Activated CD4-positive, CD25-positive, alpha-beta regulatory T cell treated with anti-CD3 and anti-CD28 coated beads, Interleukin-2, amount 50 U/mL, for 16 hours (primary cell): ENCODE measurements at places on chromosomes 6 and 20.

DNA sequence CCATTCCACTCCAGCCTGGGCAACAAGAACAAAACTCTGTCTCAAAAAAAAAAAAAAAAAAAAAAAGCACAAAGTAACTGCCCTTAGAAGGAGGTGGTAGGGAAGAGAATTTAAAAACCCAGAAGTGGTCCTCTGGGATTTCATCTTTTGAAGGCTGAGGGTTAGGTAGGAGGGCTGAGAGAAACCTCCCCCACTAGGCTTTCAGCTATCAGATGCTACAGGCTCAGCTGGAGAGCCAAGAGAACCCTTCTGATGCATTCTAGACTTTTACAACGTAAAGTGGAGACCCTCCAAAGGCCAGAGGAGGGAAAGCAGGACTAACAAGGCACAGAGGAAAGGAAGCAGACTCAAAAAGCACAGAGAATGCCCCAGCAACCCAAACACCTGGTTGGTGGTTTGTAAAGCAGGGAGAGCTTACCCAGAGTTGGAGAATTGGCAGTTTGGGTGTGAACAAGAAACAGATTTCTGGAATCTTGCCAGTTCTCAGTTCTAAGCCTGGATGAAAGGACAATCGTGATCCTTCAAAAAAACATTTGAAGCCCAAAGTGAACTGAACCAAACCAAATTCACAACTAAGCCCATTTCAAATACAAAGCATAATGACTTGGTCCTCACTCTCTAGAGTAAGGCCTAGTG, 23.2 kb upstream of the SPAG4 start:
- DNase-seq: no peak

GRCh38 chr6:112979830-112980229, 632.7 kb downstream of the RFPL4B start:
- no peak for DNase-seq

DNA sequence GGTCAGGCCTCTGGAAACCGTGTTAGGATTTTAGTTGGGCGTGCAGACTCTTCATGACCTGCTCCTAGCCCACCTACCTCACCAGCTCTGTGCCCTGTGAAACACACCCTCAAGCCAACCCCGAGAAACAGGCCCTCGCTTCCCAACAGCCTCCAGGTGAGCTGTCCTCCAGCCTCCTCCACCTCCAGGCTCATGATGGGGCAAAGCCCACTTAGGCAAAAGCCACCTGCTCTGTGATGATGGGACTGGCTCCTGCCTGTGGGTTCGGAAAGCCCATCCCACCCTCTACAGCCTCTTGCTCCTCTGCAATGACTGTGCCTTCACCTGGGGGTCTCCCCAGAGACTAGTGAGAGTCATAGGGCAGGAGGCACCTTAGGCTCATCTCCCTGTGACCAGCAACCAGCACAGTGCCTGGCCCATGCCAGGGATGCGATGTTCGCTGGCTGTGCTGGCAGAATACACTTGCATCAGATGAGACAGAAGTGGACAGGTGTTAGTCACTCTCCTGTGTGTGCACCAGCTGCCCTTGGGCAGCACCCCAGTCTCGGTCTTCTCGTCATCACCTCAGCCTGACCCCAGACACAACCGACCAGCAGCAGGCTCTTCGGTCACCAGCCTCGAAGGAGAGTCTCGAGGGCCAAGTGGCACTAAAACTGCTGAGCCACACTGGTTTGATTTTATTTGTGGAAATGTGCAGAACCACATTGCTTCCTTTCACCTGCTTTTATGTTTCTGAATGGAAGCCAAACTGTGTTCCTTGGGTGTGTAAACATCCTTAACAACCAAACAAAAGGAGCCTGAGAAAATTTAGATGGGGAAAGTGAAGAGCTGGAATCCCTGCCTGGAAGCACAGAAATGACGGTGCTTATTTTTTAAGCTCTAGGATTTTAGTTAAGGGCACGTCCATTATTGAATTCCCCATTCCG, 10.7 kb downstream of the PXDC1 start:
- no peak for DNase-seq

GRCh38 chr20:44724423-44725091, 9.4 kb downstream of the CCN5 start:
- no peak for DNase-seq

GRCh38 chr20:47191074-47191673, 165.3 kb downstream of the ZMYND8 start:
- DNase-seq: no peak

- no peak for DNase-seq
Measured at GRCh38 chr20:13158369-13158768, 62.7 kb upstream of the ISM1 start.

GRCh38 chr6:12590901-12591300, 125.7 kb upstream of the PHACTR1 start:
- DNase-seq: no peak

DNA sequence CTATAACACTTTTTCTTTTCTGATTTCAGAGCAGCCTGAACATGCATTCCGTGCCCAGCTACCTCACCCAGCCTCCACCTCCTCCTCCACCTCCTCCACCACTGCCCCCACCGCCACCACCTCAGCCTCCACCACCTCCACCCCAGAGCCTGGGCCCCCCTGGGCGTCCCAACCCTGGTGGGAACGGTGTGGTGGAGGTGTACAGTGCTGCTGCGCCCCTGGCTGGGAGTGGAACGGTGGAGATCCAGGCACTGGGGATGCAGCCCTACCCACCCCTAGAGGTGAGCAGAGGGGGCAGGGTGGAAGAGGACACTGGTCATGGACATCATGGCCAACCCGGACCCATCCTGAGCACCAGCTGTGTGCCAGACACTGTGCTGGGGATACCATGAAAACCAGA, 21.3 kb downstream of the ZNF341 start:
- DNase-seq: no peak

- no peak for DNase-seq
Measured at GRCh38 chr20:669573-669972, 6.0 kb downstream of the SCRT2 start.

- DNase-seq: no peak
Measured at GRCh38 chr20:6976106-6976900, 208.8 kb downstream of the BMP2 start.

DNA sequence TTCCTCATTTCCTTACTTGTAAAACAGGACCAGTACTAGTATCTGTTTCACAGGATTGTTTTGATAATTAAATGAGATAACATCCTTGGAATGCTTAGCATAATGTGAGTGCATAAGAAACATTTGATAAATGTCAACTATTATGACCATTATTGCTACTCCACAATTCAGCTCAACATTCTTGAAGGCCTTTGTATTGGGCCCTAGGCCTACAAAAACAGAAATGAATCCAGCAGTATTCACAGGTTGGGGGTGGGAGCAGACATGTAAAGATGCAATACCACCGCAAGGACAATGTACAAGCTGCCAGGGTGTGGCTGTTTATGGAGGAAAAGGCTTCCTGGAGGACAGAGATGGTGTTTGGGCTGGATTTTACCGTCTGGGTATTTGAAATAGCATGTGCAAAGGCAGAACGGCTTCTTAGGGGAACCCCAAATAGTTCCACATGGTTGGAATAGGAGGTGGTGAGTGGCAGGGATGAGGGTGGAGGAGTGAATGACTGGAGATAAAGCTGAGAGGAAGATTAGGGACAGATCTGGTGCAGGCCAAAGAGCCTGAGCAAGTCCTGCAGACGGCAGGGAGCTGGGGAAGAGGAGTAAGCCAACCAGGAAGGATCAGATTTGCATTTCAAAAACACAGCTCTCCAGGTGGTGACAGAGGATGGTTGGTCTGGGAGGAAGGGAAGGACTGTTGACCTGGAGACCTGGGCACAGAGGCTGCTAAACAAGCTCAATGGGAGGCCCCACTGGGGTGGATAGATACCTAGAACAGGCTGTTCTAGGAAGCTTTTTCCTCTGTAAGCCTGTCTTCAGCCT, 57.0 kb upstream of the EPB41L1 start:
- DNase-seq: no peak

DNA sequence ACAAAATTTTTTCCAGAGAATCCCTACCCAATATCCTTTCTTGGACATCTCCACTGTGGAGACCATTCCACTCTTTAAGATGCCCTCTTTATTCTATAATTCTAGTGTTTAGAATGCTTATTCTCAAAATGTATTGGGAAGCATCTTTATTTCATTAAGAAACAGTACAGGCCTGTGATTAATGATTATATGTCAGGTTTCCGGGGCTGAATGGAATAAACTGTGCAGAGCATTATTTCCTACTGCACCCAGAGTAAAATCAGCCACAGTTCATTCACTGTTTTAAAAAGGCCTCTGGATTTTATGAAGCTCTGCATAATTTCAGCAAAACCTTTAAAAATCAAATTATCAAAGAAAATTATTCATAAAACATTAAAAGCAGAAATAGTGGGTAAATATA, 42.6 kb downstream of the DSE start:
- DNase-seq: no peak

DNA sequence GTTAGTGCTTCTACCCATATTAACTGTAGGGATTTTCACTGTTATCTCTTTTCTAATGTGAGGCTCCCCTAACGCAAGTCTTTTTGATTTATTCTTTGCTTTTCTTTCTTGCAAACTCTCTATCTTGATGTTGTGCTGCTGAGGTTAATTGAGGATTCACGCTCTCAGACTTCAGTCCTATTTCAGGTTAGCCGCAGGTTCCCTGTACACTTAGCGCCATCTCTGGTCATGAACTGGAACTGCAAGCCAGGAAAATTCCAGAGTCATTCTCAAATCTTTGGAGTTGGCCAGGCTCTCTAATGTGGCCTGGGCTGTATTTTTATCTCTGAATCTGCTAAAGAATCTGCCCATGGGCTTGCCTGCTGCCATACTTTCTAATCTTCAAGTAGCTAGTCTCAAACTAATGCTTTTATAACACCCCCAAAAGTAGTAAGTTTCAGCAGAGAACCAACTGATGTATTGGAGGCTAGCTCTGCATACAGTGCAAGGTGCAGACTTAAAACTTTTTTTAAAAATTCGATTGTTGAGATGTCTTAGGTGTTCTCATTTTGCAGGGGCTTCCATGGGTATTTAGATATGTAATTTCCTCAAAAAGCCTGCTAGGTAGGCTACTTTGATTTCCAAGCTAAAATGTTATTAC, 91.1 kb upstream of the OPRM1 start:
- no peak for DNase-seq

- DNase-seq: no peak
Measured at GRCh38 chr20:50191544-50192363, 1.1 kb downstream of the CEBPB start.

DNA sequence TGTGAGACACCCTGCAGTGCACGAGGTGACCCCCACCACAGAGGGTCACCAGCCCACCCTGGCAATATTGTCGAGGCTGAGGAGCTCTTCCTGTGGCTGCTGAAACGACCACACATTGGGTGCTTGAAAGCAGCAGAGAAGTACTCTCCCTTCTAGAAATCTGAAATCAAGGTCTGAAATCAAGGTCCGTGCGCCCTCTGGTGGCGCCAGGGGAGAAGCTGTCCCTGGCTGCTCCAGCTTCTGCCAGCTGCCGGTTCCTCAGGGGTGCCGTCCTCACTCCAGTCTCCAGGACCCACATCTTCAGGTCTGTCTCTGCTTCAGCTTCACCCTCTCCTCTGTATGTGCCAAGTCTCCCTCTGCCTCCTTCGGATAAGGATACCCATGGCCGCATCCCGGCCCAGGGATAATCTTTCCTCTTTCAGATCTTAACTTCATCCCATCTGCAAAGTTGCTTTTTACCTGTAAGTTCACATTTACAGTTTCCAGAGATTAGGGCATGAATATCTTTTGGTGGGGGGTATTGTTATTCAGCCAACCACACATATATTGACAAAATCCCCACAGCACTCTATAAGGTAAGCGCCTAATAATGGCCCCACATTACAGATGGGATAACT, 108.3 kb upstream of the PHACTR3 start:
- peak; percentile 42 for DNase-seq

DNA sequence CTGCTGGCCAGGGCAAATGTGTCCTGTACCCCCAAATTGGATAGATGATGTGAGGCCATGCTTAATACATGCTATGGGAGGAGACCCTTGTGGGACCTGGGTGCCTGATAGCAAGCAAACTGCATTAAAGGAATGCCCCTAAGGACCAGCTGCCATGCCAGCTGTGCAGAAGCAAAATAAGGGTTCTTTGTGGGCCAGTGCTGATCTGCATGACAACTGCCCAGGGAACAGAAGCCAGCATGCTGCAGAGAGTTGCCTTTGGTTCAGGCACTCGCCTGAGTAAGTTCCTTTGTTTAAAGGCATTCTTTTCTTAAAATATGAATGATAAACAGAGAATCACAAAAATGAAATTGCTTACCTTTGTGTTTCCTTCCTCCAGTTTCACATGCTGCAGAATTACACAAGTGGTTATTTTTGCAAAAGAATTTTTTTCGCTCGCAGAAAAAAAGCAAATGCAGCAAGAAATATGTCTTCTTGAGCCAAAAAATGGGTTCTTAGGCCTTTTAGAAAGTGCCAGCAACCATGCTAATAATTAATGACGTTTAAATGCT, 6.9 kb upstream of the SYNDIG1 start:
- no peak for DNase-seq

- no peak for DNase-seq
Measured at GRCh38 chr6:55528624-55529023, 50.4 kb downstream of the HMGCLL1 start.

DNA sequence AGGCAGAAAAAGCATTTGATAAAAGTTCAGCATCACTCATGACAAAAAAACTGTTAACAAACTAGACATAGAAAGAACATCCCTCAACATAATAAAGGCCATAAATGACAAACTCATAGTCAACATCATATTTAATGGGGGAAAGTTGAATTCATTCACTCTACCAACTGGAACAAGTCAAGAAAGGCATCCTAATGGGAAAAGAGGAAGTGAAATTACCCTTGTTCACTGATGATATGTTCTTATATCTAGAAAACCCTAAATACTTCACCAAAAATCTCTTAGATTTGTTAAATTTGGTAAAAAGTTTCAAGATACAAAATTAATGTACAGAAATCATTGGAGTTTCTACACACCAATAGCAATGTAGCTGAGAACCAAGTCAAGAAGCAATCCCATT, 48.9 kb downstream of the GGTLC1 start:
- DNase-seq: no peak

- no peak for DNase-seq
Measured at GRCh38 chr6:8269872-8270454, 165.4 kb downstream of the SLC35B3 start.

- no peak for DNase-seq
Measured at GRCh38 chr6:51352506-51353029, 533.9 kb downstream of the TFAP2B start.

DNA sequence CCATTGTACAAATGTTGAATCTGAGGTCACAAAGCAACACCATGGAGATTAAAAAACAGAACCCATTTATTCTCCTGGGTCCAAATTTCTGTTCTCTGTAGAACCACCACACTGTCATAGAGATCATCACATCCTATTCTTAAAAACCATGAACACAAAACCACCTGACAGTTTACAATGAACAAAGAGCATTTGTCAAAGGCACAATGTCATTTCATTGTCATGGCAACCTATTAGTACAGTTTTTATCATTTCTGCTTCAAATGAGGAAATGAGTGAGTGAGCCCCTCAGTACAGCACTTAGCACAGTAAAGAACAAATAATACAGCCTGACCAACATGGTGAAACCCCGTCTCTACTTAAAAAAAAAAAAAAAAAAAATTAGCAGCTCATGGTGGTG, 23.1 kb upstream of the LAMP5 start:
- DNase-seq: no peak
